MV-4-11 (cell line): ENCODE measurements at places on chromosomes 4 and X.

GRCh38 chrX:50594788-50595187, 124.2 kb upstream of the DGKK start:
- no peak for DNase-seq

DNA sequence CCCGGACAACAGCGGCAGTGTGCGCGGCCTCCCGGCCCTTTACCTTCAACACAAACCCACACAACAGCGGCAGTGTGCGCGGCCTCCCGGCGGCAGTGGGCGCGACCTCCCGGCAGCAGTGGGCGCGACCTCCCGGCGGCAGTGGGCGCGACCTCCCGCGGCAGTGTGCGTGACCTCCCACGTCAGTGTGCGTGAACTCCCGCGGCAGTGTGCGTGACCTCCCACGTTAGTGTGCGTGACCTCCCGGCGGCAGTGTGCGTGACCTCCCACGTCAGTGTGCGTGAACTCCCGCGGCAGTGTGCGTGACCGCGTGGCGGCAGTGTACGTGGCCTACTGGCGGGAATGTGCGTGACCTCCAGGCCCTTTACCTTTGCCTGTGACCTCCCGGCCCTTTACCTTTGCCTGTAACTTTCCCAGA, 576.6 kb upstream of the FRG1 start:
- no peak for DNase-seq

DNA sequence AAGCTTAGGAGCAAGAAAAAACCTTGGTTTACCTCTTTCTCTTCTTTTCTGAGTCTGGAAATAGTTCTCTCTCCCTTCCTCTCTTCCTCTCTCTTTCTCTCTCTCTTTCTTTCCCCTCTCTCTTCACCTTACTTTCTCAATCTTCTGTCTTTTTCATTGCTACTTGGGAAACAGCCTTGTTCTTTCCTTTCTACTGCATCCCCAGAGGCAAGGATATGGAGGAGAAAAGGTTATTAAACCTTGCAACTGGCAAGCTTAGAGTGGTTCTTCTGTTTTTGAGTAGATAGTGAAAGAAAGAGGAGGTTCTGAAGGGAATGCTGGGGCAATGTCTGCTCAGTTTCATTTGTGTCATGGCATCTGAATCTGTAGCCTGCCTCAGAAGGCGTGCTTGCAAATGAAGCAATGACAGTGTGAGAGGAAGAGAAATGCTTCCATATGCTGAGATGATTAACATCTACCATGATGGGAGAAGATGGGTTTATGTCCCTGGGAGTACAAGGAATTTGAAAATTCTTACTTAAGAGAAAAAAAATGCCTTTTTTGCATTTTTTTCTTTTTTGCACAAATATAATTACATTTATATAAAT, 190.6 kb downstream of the CEP135 start:
- DNase-seq: no peak

GRCh38 chrX:7283741-7284140, 135.8 kb upstream of the PUDP start:
- no peak for DNase-seq

- no peak for DNase-seq
These were observed 205.8 kb downstream of the NWD2 start for GRCh38 chr4:37450309-37450708.

DNA sequence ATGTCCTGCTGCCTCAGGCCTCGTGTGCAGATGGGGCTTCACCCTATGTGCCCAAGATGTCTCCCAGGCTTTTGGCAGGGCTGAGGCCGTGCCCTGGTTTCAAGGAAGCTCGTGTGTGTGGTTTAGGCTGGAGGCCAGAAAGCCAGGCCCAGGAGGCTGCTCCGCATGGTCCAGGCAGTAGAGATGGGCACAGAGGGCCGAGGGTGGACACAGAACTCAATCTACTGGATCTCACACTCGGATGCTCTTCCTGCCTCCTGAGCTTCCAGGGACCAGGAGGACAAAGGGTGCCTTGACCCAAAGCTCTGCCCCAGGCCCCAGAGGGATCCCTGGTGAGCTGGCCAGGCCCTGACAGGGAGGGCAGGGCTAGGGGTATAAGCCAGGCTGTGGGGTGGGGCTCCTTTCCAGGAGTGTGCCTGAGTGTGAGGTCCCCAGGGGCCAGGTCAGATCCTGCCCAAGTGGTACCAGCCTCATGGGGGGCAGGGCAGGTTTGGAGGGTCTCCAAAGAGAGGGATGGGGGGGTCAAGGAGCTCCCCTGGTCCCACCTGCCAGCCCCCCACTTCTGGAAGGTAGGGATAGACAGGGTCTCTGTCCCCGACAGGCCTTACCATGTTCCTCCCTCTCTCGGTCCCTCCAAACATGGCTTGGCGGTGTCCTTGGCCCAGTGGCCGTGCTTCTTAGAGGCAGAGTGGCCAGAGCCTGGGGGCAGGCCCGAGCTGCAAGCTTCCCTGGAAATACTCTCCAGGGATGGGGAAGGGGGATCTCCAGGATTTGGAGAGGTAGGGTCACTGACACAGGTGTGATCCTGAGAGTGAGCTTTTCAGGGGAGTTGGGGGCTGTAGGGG, 23.8 kb downstream of the HTRA3 start:
- DNase-seq: no peak
